ENCODE measurements at places on chromosomes 5 and 9.

DNA sequence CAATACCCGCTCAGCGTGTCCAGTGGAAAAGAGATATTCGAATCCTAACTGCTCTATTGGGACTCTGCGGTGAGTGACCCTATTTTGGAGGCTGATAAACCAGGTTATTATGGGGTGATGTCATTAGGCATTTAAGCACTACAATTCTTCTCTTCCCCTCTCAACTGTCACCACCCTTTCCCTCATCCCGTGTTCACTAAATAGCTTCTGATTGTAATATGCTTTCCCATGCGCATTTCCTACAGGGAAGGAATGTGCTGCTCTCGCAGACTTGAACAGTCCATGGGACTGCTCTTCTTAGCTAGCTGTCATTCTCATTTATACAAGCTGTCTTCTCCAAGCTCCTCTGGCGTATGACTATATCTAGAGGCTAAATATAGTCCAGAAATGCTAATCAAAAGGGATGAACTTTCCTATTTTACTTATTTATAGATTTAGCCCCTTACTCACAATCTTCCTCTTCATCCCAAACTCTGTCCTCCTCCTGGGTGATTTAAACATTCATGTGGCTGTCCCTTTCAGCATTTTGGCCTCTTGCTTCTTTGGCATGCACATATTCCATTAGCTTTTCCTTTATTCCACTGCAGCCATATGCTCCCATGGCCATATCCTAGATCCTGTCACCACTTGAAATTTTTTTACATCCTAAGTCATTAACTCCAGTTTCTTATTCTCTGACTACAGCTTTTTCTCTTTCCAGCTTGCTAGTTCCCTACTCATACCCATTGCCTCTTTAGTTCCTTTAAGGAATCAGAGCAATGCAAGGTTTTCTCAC lies 39.6 kb upstream of the CSNK1G3 start:
- no peak for DNase-seq

GRCh38 chr5:154984946-154985516 lies 28.5 kb upstream of the KIF4B start:
- no peak for DNase-seq

DNA sequence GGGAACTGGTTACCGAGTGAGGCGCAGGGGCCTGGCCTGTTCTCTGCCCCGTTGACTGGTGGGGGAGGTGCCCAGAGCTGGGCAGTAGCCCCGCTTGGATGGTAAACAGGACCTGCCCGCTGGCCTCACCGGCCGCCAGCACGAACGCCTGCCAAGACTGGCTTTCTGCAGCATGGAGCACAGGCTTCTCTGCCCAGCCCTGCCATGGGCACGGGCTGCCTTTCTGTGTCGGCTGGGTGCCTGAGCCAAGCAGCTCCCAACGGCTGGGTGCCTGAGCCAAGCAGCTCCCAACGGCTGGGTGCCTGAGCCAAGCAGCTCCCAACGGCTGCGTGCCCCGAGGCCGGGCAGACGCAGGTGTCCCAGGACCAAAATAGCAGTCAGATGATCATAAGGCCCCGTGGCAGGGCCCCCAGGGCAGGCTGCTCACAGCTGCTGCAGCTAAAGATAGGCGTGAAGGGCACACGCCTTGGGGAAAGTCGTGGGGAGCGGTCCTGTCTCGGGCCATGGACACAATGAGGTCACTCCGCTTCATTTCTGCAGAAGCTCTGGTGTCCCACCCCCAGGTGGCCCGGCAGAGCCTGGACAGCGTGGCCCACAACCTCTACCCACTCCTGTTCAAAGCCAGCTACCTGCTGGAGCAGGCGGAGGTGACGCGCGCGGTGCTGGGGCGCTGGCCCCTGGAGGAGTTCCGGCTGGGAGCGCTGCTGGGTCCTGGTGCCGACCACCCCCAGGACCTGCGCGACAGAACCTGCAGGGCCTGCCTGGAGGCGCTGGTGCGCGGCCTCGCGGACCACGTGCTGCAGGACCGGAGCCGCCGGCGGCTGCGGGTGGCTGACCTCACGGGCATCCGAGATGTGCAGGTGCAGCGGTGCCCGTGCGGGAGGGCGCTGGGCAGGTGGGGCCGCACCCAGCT lies at the start of gene LRRC14B:
LRRC14B (plus strand) TSS at position 460 of the 913 bp plus-strand sequence; CDS start at position 504, 44 bp downstream.
- DNase-seq: no peak

DNA sequence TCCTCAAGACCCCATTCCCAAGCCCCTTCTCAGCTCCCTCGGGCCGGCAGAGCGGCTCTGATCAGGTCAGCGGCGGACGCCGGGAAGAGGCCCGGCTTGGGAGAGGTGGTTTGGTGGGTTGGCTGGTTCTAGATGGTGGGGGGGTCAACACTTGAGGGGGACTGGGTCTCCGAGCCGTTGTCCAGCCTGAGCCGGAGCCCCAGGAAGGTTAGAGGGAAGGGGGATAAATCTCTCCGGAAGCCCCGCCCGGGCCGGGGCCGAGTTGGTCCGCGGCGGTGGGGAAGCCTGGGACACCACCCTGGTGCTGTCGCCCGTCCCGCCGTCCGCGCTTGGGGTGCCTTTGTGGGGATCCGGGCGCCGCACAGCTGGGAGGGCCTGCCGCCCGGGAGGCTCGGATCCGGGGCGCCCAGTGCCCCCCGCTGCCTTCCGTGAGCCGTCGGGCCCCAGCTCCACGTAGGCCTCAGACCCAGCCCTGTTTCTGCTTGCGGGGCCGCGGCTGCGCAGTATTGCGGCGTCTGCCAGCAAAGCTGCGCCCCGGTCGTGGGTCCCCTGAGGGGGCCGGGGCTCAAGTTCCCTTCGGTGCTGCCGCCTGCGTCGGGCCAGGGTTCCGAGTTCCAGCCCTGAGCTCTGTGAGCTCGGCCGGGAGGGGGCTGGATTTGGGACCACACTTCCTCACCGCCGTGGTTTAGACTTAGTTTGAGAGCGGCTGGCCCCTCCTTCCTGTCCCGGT lies 542 bp upstream of the TRIM52 start:
- peak; percentile 75 for DNase-seq

GRCh38 chr5:114449860-114450421 lies 88.1 kb downstream of the KCNN2 start:
- DNase-seq: peak; percentile 63

DNA sequence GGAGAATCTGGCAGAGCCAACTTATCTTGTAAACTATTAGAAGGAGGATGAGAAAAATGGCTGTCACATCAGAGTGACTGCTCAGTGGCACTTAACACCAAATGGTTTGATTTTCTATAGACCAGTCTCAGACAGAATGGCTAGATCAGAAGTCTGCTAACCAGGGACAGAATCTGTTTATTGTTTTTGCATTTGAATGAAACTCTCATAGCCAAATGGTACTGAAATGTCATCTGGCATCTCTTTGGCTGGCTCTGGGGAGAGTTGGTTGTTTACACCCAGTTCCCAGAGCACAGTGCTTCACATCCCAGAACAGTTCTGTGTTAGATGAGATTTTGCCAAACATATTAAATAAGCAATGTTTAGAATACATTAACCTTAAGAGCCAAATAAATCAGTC lies 106.6 kb upstream of the HMHB1 start:
- DNase-seq: no peak

DNA sequence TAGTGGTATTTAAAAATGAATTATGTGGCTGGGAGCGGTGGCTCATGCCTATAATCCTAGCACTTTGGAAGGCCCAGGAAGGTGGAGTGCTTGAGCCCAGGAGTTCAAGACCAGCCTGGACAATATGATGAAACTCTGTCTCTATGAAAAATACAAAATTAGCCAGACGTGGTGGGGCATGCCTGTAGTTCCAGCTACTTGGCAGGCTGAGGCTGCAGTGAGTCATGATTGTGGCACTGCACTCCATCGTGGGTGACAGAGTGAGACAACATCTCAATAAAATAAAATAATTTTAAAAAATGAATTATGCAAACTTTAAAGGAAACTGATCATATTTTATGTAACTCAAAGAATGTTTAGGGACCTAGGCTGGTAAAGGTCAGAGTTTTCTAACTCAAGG lies 310.8 kb upstream of the DMRT1 start:
- DNase-seq: no peak

DNA sequence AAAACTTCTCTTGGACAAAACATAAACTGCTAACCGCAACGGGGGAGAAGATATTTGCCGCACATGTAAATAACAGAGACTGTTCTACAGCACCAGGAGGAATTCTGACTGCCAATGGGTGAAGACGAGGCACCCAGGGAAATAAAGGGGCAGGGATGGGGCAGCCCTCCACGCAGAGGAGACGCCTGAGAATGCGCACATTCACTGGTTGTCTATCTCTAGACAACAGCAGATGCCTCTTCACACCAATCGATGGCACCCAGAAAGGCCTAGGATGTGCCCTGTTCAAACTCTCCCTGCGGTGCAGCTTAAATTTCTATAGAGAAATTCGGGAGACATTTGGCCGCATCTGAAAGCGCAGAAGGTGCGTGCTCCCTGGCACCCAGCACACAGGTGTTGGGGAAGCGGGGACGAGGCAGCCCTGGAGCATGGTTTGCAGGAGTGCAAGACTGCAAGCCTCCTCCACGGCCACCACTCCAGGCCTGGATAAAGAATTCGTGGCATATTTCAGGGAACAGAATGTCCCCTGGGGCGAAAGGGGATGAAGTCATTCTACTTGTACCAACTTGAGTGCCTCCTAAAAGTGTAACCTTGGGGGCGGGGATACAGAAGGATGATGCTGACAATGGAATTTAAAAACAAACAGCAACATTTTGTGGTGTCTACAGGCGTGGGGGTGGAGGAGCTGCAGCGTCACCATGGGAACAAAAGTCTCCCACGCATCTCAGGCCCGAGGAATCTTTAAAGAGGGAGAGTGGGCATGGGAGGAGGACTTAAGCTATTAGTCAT lies 6.3 kb upstream of the IRX2 start:
- no peak for DNase-seq

DNA sequence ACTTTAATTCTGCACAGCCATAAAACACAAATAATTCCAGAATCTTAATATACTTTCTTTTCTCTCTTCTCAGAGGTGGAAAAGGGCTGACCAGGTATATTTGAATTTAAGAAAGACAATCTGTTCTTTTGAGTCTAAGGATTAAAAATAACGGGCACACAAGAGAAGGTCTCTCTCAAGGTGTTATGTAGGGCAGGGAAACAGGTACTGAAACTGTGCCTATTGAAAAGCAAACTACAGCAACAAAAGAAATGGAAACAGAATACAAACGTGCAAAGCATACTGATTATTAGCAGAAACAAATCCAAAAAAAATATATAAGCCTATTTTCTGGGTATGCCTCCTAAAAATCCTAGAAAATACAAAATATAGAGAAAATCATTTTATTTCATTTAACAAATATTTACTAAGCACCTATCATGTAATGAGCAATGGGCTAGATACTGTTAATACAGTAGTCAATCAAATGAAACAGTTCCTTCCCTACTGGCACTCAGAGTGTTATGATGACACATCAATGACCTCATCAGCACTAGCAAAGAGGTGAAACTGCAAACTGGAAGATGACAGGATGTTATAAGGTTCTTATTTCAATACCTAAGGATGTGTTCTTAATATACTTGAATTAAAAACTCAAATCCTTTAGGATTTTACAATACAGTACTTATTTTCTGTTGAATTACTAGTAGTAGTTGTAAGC lies 87.7 kb downstream of the AUH start:
- no peak for DNase-seq

GRCh38 chr9:129182625-129183494 lies 4.8 kb upstream of the IER5L start:
- no peak for DNase-seq

- DNase-seq: no peak
Observed at GRCh38 chr5:137105351-137106035, 393.6 kb downstream of the SPOCK1 start.

- peak; percentile 34 for DNase-seq
Observed at GRCh38 chr5:43389679-43390329, 22.4 kb downstream of the CCL28 start.

DNA sequence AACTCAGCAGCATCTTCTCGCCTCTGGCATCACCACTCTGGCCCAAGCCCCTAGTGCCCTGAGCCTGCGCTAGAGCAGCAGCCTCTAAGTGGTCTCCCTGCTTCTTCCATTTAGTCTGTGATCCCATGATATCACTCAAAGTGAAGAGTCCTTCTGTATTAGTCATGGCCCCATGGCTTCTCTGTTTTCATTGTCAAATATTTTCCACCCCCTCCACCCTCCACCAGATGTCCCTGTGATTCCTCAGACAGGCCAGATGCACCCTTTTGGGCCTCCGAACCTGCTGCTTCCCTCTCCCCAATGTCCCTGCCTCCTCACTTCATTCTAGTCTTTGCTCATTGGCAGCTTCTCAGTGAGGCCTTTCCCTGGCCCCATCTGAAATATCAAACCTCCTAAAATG lies 299.2 kb downstream of the SPOCK1 start:
- DNase-seq: no peak

- no peak for DNase-seq
Observed at GRCh38 chr5:149313151-149313841, 32.0 kb upstream of the GRPEL2 start.

DNA sequence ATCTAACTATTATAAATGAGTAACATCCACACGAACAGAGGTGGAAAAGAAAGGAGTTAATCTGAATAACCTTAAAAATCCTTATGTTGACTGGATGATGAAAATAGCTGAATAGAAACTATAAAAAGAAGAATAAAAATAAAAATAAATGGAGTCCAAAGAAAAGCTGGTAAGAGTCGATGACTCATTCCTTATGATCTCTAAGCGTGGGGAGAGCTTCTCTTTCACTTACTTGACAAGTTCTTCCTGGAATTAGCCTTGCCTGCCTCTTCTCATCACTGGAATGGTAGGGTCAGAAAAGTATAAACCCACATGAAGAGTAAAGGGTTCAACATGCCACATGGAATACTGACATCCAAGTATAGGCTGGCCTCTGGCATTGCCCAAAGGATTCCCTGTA lies 477.0 kb upstream of the RGMB start:
- DNase-seq: no peak

- DNase-seq: no peak
Observed at GRCh38 chr5:117792476-117792875, 1195.9 kb downstream of the DTWD2 start.

- DNase-seq: no peak
Observed at GRCh38 chr5:35228310-35228709, 2.0 kb downstream of the PRLR start.

DNA sequence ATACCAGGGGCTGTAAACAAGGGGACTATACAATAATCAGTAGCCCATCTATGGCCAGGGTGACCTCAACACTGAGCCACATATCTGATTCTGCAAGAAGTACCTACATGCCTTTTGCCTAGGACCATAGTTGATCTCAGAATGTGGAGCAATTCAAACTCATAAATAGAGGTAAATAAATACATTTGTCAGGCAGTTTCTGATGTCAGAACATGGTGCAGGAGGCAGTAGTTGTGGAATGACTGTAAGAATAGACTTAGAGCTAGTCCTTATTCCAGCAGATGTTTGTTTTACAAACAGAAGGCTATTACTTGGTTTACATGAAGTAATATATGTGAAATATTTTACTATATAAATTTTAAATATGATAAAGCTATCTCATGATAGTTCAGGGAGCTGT lies 330.7 kb upstream of the DAB2 start:
- no peak for DNase-seq

DNA sequence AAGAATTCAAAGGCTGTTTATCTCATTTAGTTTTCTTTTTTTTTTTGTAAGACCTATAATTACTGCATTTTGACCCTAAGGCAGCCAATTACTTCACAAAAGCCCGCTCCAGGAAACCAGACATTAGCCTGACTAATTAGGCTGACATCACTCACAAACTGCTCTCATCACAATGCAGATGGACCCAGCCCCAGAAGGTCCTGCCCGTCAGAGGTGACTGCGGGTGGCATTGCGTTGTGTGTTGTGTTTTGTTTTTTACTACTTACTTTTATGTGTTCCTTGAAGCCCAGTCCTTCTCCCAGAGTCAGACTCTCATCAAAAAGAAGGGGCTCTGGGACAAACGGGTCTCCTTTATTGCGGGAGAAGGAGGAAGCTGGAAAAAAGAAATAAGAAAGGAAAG lies 172.2 kb downstream of the HSD17B3 start:
- no peak for DNase-seq

GRCh38 chr9:114652776-114653555 lies 4.6 kb downstream of the TEX53 start:
- no peak for DNase-seq

Measured in stimulated activated naive B cell treated with anti-CD40 and anti-IgM and Interleukin-4, amounts not matched to agents 10 μg/mL and 1 μg/mL and 100 μg/mL, for 72 hours (primary cell).